ENCODE measurements at places on chromosomes 2 and 18.

- DNase-seq, result no peak
Observed at GRCh38 chr2:238030422-238031155, 30.2 kb upstream of the SCLY start.

DNA sequence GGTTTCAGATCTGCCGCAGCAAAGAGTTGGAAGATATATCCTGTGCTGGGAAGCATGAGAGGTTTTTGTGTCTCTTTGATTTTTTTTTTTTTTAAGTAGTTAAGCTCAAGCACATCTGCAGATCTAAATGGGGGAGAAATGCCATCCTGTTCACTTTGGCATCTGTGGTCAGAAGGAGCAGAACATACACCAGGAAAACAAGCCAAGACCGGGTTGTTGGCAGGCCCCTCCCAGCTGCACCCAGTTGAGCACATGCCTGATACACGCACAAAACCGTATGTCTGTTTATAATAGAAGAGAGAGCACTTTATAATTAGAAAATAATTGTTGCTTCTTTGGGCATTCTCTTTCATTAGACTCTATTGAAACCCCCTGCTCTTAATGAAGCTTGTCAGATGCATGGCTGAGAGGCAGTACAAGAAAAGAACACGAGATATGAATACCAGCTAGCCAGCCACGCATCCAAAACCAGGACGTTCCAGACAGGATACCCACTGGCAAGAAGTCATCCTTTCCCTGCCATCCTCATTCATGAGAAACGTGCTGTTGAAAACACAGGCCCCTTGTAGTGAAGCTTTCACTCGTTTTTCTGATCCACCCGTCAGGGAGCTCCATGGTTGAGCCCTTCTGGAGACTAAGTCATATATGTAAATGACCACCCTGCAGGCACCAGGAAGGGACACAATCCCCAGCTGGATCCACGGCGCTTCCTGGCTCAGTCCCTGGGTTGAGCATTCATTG lies 152.2 kb downstream of the ALPK2 start:
- peak; percentile 86 for DNase-seq

- DNase-seq, result no peak
Observed at GRCh38 chr18:10135302-10135926, 221.6 kb downstream of the VAPA start.

DNA sequence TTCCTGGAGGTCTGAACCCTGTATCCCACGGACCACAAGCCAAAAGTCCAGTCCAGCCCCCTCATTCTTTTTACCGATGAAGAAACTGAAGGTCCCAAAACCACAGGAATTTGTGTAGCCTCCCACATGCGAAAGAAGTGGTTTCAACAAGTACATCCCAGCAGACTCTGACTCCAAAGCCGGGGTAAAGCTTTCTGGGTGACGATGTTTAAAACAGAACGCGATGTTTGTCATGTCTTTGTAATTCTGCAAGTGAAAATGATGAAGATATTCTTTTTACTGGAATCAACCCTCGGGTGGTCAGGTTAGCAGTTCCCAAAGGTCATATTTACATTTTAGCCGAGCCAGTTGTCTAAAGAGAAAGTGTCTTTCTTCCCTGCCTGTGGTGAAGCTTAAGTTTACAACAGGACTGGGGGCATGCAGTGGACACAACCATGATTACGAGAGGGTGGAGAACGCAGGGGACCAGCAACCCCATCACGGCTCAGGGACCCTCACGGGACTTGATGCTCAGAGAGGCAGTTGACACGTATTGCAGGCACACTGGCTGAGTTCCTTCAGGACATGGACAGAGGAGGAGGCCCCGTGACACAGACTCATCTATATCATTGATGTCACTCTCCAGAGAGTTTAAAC lies 17.8 kb upstream of the TMEM131 start:
- DNase-seq, result no peak

DNA sequence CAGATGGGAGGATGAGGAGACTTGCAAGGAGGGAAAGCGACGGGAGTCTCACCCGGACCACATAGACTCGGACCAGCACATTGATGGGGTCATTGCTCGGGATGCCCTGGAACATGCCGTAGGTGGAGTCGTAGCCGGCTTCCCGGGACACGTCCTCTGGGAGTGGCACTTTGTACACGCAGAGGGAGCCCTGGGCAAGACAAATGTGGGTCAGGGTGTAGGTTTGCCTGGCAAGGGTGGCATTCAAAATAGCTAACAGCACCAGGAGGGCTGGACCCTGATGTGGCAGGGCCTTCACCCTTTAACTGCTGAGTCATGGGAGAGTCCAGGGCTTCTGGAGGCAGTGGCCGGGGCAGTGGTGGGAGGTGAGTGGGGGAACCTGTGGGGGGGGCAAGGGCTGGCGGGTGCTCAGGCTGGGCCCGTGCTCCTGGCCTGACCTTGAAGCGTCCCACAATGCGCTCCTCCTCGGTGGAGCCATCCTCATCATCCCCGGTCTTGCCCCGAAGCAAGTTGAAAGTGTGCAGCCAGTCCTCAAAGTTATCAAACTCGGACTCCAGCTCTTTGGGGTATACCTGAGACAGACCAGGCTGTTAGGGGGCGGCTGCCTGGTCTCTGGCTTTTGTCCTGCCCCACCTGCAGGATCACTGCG lies 11.1 kb downstream of the OTOF start:
- no peak for DNase-seq

- DNase-seq, result peak; percentile 21
Observed at GRCh38 chr18:29078273-29078672, 901.3 kb upstream of the CDH2 start.

DNA sequence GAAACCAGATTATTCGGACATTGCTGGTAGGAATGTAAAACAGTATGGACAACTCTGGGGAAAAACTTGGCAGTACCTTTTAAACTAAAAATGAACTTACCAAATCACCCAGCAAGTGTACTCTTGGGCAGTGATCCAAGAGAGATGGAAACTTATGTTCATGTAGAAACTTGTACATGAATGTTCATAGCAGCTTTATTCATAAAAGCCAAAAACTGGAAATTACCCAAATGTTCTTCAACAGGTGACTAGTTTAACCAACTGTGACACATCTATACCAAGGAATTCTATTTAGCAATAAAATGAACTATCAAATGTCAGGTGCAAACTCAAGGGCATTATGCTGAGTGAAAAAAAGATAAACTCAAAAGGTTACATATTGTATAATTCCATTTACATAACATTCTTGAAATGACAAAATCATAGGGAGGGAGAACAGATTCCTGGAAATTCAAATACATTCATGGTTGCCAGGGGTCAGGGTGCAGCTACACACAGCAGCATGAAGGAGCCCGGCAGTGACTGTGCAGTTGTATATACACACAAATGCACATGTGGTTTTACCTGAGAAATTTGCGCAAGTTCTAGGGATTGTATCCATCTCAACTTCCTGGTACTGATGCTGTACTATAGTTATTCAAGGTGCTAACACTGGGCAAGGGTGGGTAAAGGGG lies 3.5 kb upstream of the RNU4ATAC start:
- no peak for DNase-seq

GRCh38 chr2:12796657-12797056 lies 79.9 kb downstream of the TRIB2 start:
- peak; percentile 91 for DNase-seq

GRCh38 chr2:35708411-35708923 lies 647.1 kb upstream of the CRIM1 start:
- no peak for DNase-seq

DNA sequence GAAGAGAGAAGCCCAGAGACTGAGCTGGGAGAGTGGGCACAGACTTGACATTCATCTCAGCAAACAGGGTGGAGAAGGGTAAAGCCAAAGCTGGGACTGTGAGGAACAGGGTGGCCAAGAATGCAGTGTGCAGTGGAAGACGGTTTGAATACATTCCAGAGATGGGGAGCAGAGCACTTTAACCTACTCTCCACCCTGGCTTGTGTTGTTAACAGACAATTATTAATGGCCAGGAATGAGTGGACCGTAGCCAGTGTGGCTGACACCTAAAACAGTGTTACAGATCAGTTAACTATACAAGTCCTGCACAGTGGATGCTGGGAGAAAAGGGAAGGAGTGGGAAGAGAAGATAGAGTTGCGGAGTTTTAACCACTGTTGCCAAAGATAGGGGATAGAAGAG lies 7.4 kb upstream of the NAB1 start:
- DNase-seq, result no peak

DNA sequence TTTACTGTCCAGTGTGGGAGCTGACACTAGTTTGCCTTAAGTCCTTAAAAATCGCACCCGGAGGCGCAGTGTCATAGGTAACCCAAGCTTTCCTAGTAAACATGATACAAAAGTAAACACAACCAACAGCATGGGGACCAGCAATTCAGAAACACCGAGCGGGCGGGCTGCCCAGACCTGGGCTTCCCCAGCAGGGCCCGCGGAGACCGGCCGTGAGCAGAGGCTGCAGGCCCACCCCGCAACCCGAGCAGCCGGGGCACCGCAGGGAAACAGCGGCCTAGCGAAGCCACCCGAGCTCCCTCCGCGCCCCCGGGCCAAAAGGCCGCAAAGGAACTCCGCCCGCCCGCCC lies 296 bp downstream of the TTC21B start:
- no peak for DNase-seq

- no peak for DNase-seq
Observed at GRCh38 chr18:58285449-58286130, 241.6 kb downstream of the NEDD4L start.
